ENCODE measurements at places on chromosomes 4 and X.

- DNase-seq = no peak
These were observed 70.9 kb downstream of the INTS12 start for GRCh38 chr4:105637408-105638176.

DNA sequence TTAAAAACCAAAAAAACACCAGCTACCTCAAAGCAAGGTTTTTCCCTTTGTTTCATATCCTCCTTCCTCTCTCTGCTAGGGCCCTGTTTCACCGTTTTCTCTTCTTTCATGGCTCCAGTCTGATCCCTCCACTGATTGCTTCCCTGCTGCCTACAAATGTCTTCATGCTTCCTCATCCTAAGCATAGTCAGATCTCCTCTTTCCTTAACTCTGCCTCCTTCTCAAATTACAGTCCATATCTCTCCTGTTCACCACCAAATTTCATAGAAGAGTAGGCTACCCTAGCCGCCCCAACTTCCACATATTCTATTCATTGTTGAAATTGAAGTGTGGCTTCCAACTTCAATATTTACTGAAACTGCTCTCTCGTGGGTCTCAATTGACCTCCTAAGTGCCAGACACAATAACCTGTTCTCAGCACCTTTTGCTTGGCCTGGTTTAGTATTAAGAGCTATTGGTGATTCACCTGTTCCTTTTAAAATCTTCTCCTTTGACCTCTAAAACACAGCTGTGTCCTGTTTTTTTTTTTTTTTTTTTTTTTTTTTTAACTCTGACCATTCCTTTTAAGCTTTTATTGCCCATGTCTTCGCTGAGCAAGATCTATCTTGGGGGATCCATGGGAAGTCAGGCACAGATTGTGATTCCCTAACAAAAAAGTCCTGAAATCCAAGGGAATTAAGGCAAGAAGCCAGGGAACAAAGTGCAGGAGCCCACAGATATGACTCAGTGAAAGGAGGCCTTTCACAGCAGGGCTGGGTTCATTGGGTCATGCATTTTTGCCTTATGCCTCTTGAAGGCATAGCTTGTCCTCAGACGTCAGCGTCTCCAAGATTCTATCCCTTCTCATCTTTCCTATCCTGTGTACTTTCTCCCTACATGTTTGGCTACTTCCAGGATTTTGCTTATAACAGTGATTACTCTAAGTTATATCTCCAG, 85.4 kb downstream of the RPS3A start:
- DNase-seq = no peak

GRCh38 chr4:47010912-47011446, 17.6 kb upstream of the GABRA4 start:
- DNase-seq = no peak

- DNase-seq = no peak
These were observed 109.3 kb upstream of the KLHL13 start for GRCh38 chrX:118225711-118226428.

- DNase-seq = no peak
These were observed 69.4 kb upstream of the PRDM5 start for GRCh38 chr4:120991885-120992284.

GRCh38 chr4:124946696-124947095, 234.2 kb upstream of the ANKRD50 start:
- no peak for DNase-seq

DNA sequence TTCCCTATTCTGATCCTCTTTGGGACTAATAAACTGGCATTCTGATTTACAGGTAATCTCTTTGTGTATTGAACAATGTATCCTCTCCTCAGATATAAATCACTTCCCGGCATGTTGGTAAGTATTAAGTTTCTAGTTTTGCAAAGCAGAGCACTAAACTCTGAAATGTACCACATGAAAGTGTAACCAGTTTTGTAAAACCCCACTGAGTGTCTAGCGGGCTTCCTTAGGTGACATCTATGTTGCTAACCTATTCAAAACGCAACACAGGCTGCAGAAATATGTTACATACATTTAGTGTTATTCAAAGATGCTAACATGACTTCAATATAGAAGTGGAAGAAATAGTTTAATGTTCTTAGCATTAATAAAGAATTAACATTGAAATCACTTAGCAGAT, 25.2 kb downstream of the DNAJB14 start:
- DNase-seq = no peak

- DNase-seq = no peak
These were observed 14.0 kb downstream of the PDGFC start for GRCh38 chr4:156957556-156957955.

DNA sequence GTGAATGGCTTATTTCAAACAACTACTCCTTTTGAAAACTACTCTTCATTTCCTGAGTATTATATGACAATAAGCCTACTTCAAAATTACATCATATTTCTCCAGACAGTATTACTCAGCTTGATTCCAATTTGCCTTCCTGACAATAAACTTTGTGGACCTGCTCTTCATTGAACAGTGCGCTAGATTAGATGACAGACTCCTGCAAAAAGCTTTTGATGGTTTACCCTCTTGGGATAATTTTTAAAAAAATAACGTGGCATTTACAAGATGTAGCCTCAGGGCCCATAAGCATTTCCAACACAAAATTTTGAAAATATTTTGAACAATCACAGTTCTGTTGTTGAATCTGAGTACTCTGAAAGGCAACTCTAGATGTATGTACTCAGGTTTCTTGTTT, 25.9 kb downstream of the MGAT4D start:
- no peak for DNase-seq

GRCh38 chr4:158936238-158936637, 166.6 kb upstream of the RAPGEF2 start:
- DNase-seq = no peak

GRCh38 chrX:9730752-9731151, 34.9 kb downstream of the GPR143 start:
- no peak for DNase-seq

Measured in ELF-1 (cell line).